Suppressor macrophage (primary cell): ENCODE measurements at places on chromosomes 7 and 10.

GRCh38 chr7:86776136-86776535 is 132.4 kb downstream of the GRM3 start:
- DNase-seq, result no peak

- no peak for DNase-seq
Observed at GRCh38 chr10:110706690-110707098, 62.6 kb downstream of the RBM20 start.

DNA sequence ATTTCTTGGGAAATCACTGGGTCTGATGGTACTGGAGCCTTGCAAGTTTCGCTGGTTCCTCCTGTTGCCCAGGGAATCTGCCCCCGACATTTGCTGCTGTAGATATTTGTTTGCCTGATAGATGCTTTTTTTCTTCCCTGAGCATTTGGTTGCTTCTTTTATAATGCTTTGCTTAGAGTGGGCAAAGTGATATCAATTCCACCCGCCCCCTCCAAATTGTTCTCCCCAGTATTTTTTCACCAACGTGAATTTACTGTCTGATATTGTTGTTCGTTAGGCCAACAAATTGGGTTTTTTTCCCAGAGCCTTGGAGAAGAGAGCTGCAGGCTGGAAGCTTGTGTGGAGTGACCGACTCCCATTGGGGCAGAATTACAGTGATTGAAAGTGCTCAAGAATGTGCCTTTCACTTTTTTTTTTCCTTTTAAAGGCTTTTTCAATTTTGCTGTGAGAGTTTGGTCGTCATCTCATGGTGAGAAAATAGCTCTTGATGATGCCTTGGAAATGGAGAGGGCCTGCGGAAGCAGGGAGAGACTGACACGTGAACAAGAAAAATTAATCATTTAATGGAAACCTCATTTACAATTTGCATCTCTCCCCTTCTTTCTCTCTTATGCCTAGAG is 2.5 kb downstream of the GRK5 start:
- no peak for DNase-seq

GRCh38 chr10:71211775-71212317 is 524 bp upstream of the UNC5B start:
- no peak for DNase-seq

GRCh38 chr10:97852277-97852676 is 2.6 kb downstream of the GOLGA7B start:
- no peak for DNase-seq
